ENCODE measurements at places on chromosomes 2 and 18. TPM values are rescaled to one million over a fixed set of nuclear protein-coding genes. Genes with fewer than 3 reads are reported as not detected.

- H3K4me3 ChIP-seq: no peak overlapping the region
- DNase-seq: no peak
- H3K4me1 ChIP-seq: peaks cover 4% of the 10 kb centered on the region
- H3K27ac ChIP-seq: no peak overlapping the region
Measured at GRCh38 chr18:985212-985661, 80.6 kb downstream of the ADCYAP1 start.

GRCh38 chr2:217261452-217261851 lies 401.6 kb upstream of the TNP1 start:
- DNase-seq: no peak
- H3K27ac ChIP-seq: no peak overlapping the region
- H3K4me3 ChIP-seq: no peak overlapping the region
- H3K4me1 ChIP-seq: no peaks in the 10 kb centered on the region
- H3K36me3 ChIP-seq: no peaks in the 10 kb centered on the region

DNA sequence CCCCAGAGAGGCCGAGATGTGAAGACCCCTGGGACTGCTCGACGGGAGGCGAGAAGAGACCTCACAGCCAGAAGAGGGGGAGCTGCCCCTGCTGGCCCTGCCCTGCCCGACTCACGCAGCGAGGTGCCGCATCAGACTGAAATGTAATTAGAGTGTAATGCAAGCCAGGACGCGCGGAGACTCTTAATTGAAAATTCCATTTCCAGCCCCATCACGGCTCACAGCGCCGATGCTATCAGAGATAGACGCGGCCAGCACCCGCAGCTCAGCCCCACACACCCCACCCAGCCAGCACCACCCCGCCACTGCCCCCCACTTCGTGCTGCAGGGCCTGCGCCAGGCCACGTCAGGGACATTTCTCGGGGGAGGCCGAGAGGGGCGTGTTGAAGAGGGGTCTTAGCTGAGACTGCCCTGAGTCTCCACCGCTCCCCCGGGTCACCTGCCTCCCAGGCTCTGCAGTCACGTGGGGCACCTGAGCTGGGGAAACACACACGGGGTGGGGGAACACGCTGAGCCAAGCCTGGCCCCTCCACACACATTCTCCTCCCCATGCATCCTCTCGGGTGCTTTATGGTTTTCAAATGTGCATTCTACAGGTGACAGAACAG lies 78.1 kb downstream of the TEX51 start:
- H3K27me3 ChIP-seq: no peaks in the 10 kb centered on the region
- no peak overlapping the region for H3K27ac ChIP-seq
- no peaks in the 10 kb centered on the region for H3K36me3 ChIP-seq
- H3K4me3 ChIP-seq: no peak overlapping the region

The SATB2 gene
- 8.2 TPM for total RNA-seq

- peak; percentile 74 for DNase-seq
- peaks cover 52% of the 10 kb centered on the region for H3K4me1 ChIP-seq
- peak overlapping the region; percentile 92 for H3K27ac ChIP-seq
- no peaks in the 10 kb centered on the region for H3K27me3 ChIP-seq
Measured at GRCh38 chr18:75226286-75226955, 15.8 kb downstream of the TSHZ1 start.
